Fibroblast of skin of right biceps (primary cell): ENCODE measurements at places on chromosomes 1 and 21.

DNA sequence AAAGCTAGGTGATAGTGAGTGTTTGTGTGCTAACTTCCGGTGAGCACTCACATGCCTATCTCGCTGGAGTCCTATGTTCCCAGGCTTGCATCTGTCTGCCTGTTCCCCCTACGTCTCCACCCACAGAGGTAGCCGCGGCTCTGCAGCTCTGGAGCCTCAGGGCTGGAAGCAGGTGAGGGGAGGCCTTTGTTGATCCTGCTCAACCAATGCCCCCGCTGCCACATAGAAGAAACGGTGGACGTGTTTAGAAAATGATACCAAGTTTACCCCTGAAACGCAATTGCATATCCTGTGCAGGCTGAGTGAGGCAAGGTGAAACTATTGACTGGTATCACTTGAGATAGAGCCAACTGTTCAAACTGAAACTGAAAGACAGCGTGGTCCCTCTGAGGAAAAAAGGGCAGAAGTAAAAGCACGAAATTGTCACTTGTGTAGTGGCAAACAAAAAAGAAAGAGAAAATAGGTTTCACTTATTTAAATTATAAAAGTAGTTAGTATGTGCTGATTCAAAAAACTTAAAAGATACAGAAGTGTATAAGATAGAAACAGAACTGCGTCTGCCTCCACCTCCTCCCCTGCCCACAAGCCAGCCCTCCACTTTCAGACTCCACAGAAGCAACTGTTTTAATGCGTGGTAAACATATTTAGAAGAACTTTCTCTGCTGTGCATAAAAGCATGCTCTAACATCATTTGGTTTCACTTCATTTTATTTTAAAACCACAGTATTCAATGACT is 38.6 kb upstream of the ETS2 start:
- no peak for DNase-seq

- DNase-seq, result no peak
These were observed 95.1 kb downstream of the SIPA1L2 start for GRCh38 chr1:232534552-232535517.

DNA sequence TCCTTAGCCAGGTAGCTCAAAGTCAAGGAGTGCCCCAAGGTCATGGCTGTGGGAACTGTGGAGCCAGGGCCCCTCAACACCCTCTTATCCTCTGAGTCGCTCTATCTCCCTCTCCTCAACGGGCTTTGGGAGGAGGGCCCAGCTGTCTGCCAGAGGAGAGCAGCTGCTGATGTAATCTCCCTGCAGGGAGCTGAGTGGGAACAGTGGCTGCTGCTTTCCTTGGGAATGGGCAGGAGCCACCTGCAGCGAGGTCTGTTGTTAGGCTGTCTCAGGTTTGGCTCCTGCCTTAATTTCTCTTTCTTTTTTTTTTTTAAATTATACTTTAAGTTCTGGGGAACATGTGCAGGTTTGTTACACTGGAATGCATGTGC is 58.8 kb upstream of the MAP1LC3C start:
- DNase-seq, result no peak

DNA sequence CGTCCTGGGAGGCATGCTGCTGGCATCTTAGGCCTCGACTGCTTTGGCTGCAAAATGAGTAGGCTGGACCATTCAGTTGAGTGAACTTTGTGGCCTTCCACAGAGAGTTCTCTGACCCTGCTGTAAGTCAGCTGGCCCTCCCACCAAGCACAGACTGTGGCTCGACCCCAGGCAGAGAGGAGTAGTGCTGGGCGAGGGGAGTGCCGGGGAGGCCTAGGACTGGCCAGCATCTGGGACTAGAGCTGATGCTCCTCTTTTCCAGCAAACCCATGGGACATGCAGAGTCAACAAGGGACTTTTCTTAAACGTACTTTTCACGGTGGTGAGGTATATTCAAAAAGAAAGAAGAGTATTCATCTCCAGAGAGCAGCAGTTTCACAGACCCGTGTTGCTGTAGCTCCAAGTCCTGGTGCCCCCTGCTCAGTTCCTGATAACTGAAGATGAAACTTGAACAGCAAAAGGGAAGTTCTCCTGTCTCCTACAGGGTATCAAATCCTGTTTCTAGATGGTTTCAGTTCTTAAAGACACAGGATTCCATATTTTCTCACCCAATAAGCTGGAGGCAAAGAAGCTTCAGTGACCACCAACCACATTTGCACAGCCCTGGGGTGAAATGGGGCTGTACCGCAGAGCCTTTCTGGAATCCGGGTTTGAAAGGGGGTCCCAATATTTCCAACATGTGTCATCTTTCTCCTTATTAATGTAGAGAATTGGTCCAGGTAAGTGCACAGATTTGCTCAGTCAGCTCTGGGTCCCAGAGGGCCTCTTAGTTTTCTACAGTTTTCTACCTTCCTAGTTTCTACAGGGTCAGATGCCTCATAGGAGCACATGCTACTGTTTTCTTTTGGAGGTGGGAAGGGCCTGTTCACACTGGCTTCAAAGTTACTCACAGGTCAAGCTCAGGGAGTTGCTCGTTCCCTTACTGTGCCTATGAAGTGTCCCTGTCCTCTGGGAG is 20.9 kb downstream of the BATF3 start:
- no peak for DNase-seq

DNA sequence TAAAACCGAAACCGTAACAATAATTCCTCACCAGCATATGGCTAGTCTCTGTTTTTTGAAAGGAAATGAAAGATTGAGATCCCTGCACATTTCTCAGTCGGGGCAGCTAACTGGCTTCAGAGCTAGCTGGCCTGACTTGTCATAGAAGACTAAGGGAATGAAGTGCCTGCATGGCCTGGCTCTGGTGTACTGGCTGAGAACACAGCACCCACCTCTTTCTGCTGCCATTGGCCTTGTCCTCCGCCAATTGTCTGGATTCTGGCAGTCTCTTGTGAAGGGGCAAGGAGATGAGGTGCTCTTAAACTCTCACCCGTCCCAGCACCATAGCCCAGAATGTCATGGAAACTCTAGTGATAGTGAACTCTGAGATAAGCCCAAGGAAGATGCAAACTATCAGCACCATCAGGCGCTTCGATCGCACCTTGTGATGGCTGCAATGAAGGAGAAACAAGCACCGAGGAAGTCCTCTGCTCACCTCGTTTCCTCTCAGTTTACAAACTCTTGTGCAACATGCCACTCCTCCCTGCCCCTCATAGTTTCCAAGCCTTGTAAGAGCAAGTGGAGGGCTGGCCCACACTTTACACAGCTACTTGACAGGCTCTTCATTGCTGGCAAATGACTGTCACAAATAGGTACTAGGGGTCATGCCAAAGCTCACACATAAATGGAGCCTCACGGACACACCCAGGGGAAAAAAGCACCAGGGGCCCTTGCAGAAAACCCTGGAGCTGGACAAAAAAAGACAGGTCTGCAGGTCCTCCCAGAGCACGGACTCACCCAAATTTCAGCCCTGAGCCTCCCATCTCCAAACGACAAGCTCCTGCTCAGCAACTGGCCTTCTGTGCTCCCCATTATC is 16.4 kb downstream of the INPP5B start:
- no peak for DNase-seq
